ENCODE measurements at places on chromosomes 4 and X.

DNA sequence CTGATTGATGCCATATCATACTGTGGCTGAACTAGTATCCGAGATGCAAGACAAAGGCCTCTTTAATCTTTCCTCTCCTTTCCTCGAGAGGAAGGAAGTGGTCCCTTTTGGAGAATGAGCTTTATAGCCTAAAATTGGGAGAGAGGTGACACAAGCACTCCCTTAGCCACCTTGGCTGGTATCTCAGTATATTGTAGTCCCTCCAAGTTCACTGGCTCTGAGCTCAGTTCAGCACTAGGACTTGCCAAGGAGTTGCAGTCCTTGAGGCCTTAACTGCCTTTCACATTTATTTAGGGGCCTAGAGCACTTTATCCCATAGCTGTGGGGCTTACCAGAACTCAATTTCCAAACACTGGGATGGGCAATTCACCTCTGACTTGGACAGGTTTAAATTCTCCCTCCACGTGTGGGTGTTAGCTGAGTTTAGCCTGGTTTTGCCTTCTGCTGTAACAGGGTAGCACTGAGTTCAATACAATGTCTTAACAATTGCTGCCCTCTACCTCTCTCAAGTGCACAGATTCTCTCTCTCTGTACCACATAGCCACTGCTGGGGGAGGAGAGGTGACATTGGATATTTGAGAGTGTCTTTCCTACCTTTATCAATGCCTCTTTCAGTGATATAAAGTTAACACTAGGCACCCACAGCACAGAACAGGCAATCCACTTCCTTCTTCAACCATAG lies 216.4 kb downstream of the TECRL start:
- no peak for DNase-seq

- no peak for DNase-seq
These were observed 424.5 kb upstream of the FAM47C start for GRCh38 chrX:36583674-36584073.

- DNase-seq: no peak
These were observed 240.6 kb downstream of the AFAP1 start for GRCh38 chr4:7699031-7699430.

GRCh38 chr4:118783887-118784286 lies 52.0 kb downstream of the SEC24D start:
- no peak for DNase-seq

GRCh38 chr4:48602222-48602621 lies 112.2 kb downstream of the ZAR1 start:
- no peak for DNase-seq

GRCh38 chr4:79334783-79335182 lies 8.9 kb upstream of the NAA11 start:
- no peak for DNase-seq

- no peak for DNase-seq
These were observed 17.4 kb downstream of the MTNR1A start for GRCh38 chr4:186537843-186538521.

DNA sequence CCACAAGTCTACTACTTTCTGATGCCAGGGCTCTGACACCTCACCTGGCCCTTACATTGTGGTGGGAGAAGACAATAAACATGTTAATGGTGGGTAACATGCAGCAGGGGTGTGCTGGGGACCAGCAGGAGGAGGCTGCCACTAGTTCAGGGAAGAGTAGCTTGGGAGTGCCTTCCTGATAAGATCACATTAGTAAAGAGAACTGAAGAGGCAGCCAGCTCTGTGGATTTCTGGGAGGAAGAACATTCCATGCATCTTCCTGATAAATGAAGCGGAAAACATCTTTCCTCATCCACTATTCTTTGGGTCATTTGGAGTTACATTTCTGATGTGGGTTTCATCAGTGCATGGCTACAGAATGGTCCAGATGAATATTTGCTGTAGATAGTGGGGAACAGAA lies 9.0 kb downstream of the RNF150 start:
- DNase-seq: no peak

GRCh38 chr4:1593881-1594345 lies 90.2 kb downstream of the FAM53A start:
- DNase-seq: no peak

- no peak for DNase-seq
These were observed 132.5 kb downstream of the PTTG2 start for GRCh38 chr4:38092701-38093100.

DNA sequence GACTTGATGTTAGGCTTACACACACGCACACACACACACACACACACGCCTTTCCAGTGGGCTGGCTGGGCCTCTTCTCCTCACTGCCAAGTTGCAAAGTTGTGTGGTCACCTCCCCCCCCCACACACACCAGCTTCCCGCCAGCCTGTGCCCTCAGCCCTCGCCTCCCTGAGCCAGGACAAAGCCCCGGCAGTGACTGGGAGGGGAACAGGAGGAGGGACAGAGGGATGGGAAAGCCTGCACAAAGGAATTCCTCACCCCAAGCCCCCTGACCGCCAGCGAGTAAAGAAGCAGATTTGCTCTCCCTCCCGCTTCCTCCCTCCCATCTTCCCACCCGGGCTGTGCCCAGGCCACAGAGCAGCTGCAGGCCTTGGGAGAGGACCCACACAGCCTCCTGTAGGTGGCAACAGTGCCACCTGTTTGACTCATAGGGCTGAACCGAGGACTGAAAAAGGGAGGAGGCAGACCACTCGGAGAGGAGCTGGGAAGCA lies at the start of gene GDPD2:
TSS of gene GDPD2 (plus strand) at position 464 of the 491 bp plus-strand sequence. CDS start 1,671 bp downstream, outside the sequence.
- no peak for DNase-seq

DNA sequence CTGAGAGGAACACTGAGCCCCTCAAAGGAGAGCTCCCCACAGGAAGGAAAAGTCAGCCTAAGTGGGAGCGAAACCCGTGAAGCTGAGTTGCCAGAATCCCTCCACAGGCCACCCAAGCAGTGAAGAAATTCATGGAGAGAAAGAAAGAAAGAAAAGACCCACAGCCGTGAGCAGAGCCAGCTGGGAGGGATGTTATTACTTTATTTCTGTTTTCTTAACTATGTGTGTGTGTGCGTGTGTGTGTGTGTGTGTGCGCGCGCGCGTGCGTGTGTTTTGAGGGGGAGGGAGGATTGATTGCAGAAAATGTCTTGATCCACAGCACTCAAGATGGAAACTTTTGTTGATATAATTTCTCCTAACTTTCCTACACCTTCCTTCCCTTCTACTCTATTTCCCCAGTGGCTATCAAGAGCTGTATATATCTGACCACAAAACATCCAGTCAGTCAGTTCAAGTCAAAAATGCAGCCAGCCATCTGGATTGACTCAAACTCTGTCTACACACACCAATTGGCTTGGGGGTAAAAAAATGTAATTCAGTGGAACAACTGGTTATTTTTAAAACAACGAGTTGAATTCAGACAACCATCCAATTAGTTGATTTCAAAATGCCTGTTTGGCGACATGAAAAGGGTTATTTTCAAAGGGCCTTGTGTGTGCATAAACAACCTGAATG lies 13.8 kb upstream of the GPC3 start:
- DNase-seq: no peak

DNA sequence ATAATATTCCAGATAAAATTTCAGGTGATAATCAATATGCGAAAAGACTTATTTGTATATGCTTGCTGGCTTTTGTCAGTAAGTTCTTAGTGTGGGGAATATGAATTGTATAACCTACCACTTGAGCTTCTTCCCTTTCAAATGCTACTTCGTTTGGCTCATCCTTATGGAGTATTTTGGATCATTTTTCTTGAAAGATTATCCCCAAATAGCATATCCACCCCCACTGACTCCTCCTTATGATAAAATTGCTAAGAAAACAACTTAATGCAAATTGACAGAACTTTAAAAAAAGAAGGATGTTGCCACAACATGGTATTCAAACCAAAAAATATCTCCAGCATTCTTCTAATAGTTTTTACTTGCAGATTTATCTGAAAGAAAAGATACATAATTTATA lies 393.3 kb downstream of the PPP3CA start:
- DNase-seq: no peak

GRCh38 chr4:27194599-27195176 lies 334.0 kb downstream of the STIM2 start:
- no peak for DNase-seq

GRCh38 chr4:145755802-145756201 lies 75.9 kb downstream of the C4orf51 start:
- no peak for DNase-seq

DNA sequence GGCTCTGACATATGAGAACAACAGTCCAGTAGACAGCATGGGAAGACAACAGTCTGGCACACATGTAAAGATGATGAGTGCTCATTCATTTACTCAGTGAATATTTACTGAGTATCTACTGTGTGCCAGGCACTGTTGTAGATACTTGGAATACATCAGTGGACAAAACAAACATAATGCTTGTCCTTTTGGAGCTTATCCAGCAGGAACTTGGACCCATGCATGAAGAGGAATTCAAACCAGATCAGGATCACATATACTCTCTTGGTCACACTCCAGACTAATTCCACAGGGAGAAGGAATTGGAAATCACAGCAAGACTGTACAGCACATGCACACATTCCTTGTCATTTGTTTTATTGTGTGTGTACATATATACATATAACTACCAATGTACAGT lies 217.6 kb upstream of the TTC29 start:
- DNase-seq: no peak

DNA sequence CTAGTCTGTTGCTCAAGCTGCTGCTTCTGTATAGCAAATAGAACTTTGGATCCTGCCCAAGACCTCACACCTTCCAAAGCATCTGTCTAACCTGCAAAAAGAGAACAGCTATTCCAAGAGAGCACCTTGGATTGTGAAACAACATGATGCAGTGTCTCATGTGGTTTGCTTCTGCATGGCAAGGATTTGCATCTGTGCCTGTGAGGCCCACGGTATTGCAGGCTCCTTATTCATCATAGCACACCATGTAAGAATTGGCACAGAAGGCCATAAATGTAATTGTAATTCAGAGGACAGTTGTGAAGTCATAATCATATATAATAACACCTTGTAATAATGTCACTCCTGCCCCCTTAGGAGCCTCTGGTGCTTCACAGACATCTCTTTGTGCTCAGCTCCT lies 147.1 kb downstream of the ZNF674 start:
- no peak for DNase-seq

DNA sequence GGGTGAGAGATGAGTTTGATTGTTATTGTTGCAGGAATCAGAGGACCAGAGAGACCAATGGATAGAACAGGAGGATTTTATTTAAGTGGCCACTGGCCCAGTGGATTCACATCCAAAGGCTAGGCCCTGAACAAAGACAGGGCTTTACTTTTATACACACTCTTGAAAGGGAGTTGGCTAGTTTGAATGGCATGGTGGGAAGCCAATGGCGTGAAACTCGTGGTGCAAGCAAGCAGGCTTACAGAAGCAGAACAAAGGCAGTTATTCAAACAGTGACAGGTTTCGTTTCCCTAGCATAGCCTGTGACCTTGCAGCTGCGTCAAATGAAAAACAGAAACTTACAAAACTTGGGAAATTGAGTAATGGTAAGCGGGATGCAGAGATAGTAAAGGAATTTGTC lies 110.2 kb upstream of the PRDX4 start:
- no peak for DNase-seq

GRCh38 chr4:90159193-90159592 lies 32.0 kb downstream of the CCSER1 start:
- no peak for DNase-seq

- DNase-seq: no peak
These were observed 9.3 kb downstream of the SORCS2 start for GRCh38 chr4:7201420-7202305.

DNA sequence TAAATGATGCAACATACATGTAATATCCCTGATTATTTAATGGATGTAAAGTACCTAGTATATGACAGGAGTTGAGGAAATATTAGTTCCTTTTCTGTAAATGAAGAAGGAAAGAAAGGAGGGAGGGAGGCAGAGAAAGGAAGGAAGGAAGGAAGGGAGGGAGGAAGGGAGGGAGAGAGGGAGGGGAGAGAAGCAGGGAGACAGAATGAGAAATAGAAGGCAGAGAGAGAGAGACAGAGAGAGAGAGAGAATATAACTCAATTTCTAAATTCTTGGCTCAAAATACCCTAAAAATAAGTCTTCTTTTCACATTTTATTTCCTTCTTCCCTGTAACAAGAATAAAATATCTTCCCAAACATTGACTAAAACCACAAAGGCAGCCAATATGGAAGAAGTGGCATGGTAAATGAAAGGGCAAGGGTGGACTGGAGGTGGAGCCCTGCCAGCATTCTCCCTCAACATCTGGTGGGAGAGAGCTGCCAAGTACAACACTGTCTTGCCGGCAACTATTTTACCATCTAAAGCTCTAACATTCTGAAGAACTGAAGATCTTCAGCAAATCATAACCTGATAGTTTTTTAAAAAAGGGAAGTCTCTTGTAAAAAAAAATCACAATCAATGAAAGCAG lies 245.1 kb downstream of the PPP3CA start:
- no peak for DNase-seq

DNA sequence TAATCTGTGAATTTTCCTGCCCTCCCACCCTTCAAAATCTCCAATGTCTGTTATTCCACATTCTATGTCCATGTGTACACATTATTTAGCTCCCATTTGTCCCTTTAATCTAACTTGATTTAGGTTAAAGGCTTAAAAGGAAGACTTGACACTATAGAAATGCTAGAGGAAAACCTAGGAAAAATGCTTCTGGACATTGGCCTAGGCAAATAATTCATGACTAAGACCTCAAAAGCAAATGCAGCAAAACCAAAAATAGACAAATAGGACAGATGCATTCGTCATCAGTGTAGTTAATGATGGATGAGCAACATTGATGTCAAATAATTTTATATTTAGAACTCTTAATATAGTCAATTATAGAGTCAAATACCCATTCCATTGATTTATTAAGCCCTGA lies 36.9 kb downstream of the INTU start:
- DNase-seq: no peak

DNA sequence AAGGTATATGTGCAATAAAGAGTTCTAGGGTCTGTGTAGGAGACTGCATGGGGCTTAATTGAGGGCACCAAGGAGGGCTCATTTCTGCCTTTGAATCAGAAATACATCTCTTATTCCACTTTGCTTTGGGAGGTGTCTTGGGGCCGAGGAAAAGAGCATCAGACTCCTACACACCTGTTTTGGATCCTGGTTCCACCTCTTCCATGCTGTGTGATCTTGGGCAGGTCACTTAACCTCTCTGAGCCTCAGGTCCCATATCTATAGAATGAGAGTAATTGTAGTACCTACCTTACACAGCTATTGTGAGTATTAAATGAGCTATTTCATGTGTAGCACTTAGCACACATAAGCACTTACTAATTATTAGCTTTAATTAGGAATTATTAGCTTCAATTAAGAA lies 100.6 kb downstream of the RTL5 start:
- DNase-seq: no peak

Data from stimulated activated CD4-positive, alpha-beta T cell treated with anti-CD3 and anti-CD28 coated beads, Interleukin-15, amount 100 ng/mL, for 48 hours (primary cell).